ENCODE measurements at places on chromosomes 7 and 10. TPM values are rescaled to one million over a fixed set of nuclear protein-coding genes. Genes with fewer than 3 reads are reported as not detected.

Gene SPDYE2
- not detected for total RNA-seq

Gene SH2D4B
- total RNA-seq: 0.18 TPM

GRCh38 chr10:103910442-103911012 is 7.5 kb downstream of the STN1 start:
- no peak for DNase-seq

DNA sequence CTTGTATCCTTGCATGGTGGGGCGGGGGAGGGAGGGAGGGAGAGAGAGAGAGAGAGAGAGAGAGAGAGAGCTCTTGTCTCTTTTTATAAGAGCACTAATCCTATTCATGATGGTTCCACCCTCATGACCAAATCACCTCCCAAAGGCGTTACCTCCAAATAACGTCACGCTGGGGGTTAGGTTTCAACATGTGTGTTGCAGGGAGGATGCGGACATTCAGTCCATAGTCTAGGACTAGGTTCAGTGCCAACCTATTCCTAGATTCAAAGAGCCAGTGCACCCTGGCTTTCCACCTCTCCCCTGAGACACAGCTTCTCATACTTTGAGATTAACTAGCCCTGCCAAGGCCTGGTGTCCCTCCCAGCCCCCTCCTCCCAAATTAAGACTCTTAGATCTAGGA is 123.0 kb downstream of the GRK5 start:
- no peak for DNase-seq

DNA sequence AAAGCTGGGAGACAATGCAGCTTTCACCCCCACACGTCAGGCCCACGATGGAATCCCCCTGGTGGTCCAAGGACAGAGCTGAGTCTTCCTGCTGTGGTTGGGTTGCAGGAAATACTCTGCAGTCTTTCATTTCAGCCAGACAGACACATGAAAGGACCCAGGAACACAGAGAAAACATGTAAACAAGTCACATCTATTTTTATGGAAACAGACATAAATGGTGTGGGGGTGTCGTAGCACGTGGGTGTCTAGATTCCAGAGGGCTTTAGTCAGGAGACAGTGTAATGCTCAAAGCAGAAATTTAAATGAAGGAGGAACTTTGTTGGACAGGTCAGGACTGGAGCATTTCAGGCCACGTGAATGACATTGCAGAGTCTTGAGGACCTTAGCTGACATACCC is 444.6 kb downstream of the SUGCT start:
- DNase-seq: no peak
